ENCODE measurements at places on chromosomes 7 and 10.

GRCh38 chr7:137953043-137953664, 48.7 kb downstream of the CREB3L2 start:
- DNase-seq: no peak

GRCh38 chr10:3987143-3987974, 202.3 kb upstream of the KLF6 start:
- DNase-seq: no peak

- DNase-seq: no peak
Measured at GRCh38 chr7:90271753-90272152, 26.8 kb downstream of the CFAP69 start.

- no peak for DNase-seq
Measured at GRCh38 chr10:122696687-122697086, 3.0 kb downstream of the C10orf120 start.

- no peak for DNase-seq
Measured at GRCh38 chr7:18177815-18178660, 150.4 kb upstream of the PRPS1L1 start.

DNA sequence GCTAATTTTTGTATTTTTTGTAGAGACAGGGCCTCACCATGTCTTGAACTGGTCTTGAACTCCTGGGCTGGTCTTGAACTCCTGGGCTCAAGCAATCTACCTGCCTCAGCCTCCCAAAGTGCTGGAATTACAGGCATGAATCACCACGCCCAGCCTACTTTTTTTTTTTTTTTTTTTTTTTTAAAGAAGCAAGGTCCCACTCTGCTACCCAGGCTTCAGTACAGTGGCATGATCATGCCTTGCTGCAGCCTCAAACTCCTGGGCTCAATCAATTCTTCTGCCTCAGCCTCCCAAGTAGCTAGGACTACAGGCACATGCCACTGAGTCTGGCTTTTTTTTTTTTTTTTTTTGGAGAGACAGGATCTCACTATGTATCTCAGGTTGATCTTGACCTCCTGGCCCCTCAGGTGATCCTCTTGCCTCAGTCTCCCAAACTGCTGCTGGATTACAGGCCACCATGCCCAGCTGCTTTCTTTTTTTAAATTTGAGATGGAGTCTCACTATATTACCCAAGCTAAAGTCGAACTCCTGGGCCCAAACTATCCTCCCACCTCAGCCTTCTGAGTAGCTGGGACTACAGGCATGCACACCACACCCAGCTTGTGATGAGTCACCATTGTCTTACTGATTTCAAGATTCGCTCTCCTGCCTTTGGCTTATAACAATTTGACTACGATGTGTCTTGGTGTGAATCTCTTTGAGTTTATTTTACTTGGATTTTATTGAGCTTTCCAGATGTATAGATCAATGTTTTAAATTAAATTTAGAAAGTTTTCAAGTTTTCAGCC, 9.0 kb downstream of the RPEL1 start:
- peak; percentile 37 for DNase-seq

Measured in stimulated activated CD8-positive, alpha-beta memory T cell treated with anti-CD3 and anti-CD28 coated beads, Interleukin-4, amount 100 ng/mL, for 48 hours (primary cell).